ENCODE measurements at places on chromosomes 3 and 15.

DNA sequence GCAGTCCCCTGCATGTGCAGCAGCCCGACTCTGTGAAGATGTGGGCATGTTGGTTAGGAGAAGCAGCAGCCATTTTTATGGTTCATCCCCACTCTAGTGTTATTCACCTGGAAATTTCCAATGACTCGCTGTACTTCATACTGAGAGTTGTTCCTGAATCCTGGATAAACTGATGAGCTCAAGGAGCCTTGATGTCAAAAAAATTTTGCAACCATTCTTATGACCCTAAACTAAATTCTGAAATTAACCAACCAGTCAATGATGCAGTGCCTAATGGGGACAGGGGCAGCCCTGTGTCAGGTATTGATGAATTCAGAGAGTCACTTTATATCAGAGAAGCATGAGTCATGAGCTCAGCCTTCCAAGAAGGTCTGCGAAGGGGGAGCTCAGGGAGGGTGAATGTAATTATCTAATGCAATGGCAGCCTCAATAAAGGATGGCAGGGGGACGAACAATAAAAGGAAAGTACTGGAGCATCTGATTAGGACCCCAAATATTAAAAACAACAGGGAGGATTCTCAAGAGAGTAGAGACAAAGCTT is 108.4 kb upstream of the VEPH1 start:
- no peak for DNase-seq

DNA sequence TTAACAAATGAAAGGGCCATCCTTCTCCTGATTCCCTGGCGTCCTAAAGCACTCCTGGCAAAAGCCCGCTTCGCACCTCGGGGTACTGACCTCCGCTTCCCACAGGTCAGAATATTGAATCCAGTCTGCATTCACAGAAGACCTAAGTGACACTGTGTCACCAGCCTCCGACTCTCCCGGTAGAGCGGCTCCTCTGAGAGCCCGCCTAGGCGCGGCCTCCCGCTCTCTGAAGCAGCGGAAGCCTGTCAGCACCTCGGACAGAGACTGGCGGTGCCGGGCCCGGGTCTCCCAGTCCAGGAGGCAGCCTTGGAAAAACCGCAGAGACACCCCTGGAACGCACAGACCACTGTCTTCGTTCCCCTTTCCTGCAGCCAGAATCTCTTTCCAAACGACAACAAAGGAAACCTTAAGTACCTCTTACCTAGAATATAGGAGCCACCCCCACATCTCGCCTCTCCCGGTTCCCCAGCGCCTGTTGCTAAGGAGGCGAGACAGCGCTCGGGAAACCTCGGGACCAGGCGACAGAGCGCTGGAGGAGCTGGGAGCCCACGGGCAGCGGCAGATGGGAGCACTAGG is 1.2 kb downstream of the GABRB3 start:
- DNase-seq = peak; percentile 8

GRCh38 chr3:120052677-120053076 is 41.6 kb downstream of the GSK3B start:
- no peak for DNase-seq

- peak; percentile 82 for DNase-seq
Measured at GRCh38 chr3:187064210-187065115, 74.8 kb downstream of the RPL39L start.

- DNase-seq = no peak
Measured at GRCh38 chr3:98199020-98199419, 32.5 kb downstream of the OR5H15 start.

Data from adipocyte (in vitro differentiated cells).